NCI-H446 treated with DMSO at 0.1 percent for 48 hours (cell line): ENCODE measurements at places on chromosomes 3 and 15.

GRCh38 chr3:63764511-63764910 lies 54.6 kb upstream of the C3orf49 start:
- DNase-seq: no peak

GRCh38 chr15:74045636-74046274 lies 36.6 kb downstream of the GOLGA6A start:
- DNase-seq: no peak

DNA sequence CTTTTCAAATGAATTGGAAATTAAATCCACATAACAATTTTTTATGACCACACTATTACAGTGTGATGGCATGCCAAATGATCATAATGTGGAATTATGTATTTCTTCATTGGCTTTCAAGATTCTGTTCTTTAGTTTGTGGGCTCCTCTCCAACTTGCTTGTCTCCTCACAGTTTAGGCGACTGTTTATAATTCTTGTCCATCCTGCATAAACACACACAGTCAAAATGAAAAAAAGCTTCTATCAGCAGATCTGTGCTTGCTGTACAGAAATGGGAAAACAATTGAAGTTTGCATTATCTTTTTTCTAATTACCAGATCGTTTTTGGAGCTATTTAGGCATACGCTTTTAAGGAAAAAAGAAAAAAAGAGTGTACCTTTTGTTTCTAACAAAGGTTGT lies 37.0 kb downstream of the OPA1 start:
- DNase-seq: no peak

DNA sequence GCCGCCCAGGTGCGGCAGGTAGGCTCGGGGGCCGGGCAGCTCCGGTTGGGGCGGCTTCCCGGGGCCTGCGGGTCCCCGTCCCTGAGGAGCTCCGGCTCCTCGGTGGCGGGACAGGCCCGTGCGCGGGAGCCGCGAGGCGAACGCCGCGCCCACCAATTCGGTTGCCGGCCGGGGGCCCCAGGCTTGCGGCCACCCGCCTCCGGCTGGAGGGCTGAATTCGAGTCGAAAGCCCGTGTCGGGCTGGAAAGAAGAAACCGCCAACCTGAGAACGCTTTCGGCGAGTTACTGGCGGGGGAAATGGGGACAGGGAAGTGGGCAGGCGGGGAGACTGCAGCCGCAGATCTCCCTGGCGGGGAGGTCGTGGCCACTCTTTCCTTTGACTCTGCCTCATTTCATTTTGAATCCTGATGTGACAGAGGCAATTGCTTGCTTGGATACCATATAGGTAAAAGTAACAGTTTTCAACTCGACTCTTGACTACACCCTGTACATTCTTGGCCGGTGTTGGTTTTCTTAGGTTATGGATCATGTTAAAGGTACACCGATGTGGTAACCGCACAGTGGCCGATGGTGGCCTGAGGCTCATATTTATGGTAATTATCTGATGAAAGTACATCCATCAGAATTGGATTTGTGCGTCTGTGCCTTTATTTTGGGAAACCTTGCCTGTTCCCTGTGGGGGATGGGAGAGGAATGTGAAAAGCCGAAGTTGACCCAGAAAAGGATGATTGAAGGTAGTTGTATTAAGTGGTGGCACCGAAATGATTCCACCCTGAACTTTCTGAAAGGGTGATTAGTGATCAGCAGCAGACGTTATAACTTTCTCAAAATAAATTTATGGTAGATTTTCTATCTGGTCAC lies 1.7 kb downstream of the B3GNT5 start:
- no peak for DNase-seq

- peak; percentile 98 for DNase-seq
Measured at GRCh38 chr3:104909198-104909597, 457.5 kb upstream of the ALCAM start.

DNA sequence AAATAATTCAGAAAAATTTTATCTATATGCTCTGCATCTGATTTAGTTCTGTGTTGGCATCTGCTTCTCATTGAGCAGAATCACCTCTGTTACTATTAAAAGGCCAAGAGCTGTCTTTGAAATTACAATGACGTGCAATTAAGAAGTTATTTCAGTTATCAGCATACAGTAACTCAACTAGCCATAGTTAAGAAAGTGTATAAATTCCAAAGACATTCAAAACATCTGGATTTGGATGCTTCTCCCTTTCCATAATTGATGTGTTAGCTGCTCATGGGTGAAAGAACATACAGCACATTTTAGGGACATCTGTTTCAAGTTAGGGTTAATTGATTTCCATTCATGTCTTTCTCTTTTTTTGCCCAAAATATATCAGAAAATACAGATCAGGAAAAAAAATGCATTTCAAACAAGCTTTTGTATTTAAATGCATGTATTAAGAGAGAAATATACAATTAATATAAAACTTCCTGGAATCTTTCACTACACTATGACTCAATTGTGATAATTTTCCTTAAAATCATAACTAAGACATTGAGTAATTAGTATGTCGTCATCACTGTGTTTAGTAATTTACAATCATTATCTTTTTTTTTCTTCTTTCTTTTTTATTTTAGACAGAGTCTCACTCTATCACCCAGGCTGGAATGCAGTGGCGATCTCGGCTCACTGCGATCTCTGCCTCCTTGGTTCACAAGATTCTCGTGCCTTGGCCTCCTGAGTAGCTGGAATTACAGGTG lies 82.7 kb upstream of the MBNL1 start:
- no peak for DNase-seq

GRCh38 chr3:194327218-194328052 lies 23.7 kb downstream of the CPN2 start:
- no peak for DNase-seq

DNA sequence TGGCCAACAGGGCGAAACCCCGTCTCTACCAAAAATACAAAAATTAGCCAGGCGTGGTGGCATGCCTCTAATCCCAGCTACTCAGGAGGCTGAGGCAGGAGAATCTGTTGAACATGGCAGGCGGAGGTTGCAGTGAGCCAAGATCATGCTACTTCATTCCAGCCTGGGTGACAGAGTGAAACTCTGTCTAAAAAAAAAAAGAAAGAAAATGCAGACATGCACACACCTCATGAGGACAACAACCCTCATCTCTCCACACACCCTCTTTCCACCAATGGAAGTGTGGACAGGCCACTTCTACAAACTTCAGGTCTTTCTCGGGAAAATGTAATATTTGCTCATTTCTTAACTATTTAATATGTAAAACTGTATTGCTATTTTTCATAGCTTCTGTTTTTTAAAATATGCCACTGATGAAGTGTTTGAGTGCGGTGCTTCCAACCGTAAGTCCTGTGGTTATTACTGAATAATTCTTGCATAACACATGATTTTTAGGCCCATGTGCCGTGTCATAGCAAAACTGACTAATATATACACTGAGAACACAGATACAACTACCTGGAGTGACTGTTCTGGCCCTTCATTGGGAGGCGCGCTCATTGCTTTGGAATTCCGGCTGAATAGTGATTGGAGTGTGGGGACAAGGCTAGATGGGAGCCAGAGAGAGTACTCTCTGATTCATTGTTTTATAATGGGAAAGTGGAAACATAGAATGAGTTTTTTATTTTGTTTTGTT lies 23.1 kb downstream of the LRRC31 start:
- no peak for DNase-seq

DNA sequence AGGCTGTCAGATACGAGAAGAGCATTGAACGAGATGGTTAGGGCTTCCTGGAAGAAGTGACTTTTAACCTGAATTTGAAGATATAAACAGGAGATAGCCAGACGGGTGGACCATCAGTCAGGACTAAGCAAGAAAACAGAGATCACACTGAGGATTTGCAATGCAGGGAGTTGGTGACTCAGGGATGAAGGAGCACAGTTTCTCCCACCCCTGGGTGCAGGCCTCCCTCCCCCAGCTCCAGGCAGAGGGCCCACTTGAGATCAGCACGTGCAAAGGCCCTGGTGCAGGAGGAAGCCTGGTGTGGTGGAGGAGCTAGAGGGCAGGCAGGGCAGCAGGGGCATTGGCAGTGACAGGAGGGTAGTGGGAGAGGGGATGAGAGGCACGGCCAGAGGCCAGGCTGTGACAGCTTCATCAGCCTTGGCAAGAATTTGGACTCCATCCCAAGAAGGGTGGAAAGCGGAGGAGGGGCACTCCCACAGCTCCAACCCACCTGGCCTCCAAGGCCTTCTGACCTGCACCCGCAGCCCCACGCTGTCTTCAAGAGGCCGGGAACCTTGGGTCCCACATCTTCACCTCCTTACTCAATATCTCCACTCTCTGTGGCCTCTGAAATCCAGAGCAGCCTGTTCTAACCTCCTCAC lies 8.7 kb upstream of the PCSK6 start:
- DNase-seq: no peak

- no peak for DNase-seq
Measured at GRCh38 chr3:48142316-48142870, 45.8 kb downstream of the CDC25A start.

GRCh38 chr3:186207515-186207914 lies 98.6 kb upstream of the ETV5 start:
- DNase-seq: no peak

DNA sequence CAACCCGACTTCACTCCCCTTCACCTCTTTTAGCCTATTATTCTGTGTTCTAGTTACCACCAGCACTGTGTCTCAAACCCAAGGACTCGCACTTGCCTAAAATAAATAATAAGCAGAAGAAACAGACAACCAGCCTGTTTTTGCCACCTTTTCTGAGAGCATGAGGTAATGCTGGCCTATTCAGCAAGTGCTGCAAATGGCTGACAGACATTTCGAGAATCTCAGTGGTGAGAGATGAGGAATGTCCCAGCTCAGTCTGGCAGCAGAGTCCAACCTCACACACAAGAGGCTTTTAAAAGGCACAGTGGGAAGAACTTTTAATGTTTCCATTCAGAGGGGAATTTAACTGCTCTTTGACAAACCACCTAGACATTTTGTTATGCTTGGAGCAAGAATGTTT lies 143.3 kb upstream of the GMNC start:
- no peak for DNase-seq
